ENCODE measurements at places on chromosomes 1 and 21.

DNA sequence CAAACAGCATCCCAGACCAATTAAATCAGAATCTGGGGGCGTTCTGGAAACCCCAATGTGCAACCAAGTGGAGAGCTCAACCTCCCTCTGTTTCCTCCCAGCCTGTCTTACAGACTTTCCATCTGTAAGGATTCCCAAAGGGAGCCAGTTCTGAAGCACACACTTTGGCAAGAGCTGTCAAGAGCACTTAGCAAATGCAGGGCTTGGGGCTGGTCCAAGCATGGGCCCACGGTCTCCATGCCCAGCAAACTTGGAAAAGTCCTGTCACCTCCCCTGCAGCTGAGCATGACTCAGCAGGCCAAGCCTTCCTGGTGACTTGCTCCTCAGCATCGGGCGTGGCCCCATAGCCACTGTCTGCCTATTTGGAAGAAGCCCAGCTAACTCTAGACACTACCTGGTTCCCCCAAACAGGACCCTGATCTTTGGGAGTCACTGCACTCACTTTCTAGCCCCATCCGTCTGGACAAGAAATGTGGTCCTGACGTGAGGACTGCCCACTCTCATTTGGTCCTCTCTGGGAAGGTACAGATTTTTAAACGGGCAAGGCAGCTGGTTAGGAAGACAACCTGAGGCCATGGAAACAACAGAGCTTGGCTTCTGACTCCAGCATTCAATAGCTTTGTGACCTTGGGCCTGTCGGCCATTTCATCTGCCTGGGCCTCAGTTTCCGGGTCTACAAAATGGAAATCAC, 16.9 kb downstream of the SLC2A1 start:
- no peak for DNase-seq

- no peak for DNase-seq
These were observed 6.3 kb downstream of the MYOC start for GRCh38 chr1:171646249-171646560.

DNA sequence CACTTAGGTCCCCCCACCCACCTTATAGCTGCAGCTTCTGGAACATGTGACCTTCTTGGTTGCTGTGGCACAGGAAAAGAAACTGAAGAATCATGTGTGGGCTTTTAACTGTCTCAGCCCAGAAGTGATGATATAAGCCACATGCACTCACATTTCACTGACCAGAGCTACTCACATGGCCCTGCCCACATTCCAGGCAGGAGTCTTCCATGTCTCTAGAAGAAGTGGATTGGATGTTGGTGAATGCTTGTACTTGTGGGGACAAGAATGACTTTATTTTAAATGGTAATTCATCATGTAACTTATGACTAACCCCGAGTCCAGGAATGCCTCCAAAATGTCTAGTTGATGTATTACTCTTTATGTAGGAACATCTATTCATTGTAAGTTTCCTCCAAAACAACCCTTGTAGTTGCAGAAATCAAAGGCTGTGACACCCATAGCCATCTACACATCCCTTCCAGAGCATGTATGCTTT, 15.8 kb upstream of the CAMK1G start:
- DNase-seq, result no peak

- DNase-seq, result no peak
These were observed 1.4 kb downstream of the S100A6 start for GRCh38 chr1:153534226-153534924.

GRCh38 chr1:40315795-40316594, 1.1 kb downstream of the COL9A2 start:
- DNase-seq, result no peak

GRCh38 chr1:94776474-94776873, 43.7 kb upstream of the SLC44A3 start:
- no peak for DNase-seq

DNA sequence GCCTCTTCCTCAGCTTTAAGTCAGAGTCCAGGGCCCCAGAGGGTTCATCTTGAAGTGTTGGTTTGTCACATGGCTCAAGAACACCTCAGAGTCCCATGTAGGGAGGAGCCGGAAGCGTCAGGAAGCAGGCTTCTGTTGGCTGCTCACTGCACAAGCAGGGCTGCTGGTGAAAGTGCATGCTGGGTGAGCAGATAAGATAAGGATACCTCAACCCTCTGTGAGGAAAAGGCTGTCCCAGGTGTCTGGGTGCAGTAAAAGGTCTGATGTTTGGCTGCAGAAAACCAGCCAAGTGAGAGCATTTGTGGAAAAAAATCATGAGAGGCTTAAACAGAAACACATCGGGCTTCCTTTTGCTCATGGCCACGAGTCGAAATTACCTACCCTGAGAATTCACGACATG, 6.2 kb upstream of the TEX35 start:
- no peak for DNase-seq

GRCh38 chr1:177133977-177134538, 30.5 kb downstream of the ASTN1 start:
- no peak for DNase-seq

DNA sequence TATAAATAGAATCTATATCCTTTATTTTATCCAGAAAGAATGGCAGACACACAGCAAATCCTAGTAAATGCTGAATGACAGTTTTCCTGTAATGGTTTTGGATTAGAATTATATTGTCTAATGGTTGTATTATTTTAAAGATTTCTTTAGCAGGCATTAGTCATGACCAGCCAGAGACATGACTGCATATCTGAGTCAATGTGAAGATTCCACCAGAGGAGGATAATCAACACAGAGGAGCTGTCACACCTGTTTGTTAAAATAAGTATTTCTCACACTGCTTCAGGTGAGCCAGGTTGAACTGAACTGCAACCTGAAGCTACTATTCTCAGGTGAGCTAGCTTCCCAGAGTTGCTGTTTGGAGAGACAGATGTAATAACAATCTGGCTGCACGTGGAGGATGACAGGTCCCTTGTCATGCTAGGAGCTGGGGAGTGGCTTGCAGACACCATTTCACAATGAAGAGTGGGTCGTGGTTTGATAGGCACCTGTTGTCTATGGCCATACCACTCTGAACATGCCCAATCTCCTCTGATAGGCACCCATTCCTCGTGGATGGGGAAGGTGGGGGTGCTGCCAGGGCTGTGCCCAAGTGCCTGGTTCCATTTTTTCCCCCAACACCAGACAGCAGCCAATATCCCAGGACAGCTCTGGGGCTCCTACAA, 94.3 kb downstream of the KCNJ6 start:
- no peak for DNase-seq
